Islet precursor cell (in vitro differentiated cells): ENCODE measurements at places on chromosomes 2 and 18.
A peak's percentile ranks its signal among the peaks of the same experiment; 100 is the strongest.

- DNase-seq: peak; percentile 70
These were observed 1.2 kb downstream of the ST3GAL5 start for GRCh38 chr2:85887566-85888019.

- no peak for DNase-seq
These were observed 29.7 kb downstream of the C2orf42 start for GRCh38 chr2:70161069-70161534.

DNA sequence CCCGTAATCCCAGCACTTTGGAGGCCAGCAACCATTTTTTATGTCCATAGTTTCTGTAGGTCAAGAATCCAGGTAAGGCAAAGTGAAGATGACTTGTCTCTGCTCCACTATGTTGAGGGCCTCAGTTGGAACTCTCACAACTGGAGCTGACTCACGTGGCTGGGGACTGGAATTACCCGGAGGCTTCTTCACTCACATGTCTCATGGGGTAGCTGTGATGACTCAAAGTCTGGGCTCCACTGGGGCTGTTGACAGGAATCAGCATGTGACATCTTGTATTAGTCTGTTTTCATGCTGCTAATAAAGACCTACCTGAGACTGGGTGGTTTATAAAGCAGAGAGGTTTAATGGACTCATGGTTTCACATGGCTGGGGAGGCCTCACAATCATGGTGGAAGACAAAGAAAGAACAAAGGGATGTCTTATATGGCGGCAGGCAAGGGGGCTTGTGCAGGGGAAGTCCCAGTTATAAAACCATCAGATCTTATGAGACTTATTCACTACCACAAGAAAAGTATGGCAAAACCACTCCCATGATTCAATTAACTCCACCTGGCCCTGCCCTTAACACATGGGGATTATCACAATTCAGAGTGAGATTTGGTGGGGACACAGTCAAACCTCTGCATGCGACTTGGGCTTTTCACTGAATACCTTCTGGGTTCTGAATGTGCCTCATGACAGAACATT is 7.8 kb upstream of the PPP1R1C start:
- DNase-seq: peak; percentile 85

- no peak for DNase-seq
These were observed 75.8 kb downstream of the POLR1A start for GRCh38 chr2:86029873-86030272.

DNA sequence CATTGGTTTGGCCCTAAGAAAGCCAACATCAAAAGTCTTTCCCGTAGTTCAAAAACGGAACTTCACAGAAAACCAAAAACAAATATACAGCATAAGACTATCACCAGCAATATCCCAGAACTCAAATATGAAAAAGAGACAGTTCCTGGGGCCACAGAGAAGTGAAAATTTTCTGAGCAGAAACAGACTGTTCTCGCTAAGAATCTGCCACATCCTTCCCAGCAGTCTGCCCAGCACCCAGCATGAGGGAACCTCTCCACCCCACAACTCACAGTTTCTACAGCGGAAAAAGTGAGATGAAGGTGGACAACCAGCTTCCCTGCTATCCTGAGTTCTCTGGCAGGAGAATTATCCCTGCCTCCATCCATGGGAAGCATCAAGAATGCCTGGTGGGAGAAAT is 26.7 kb upstream of the TMEM163 start:
- no peak for DNase-seq

- no peak for DNase-seq
These were observed 51.5 kb downstream of the USP37 start for GRCh38 chr2:218516614-218517013.

- no peak for DNase-seq
These were observed 17.3 kb downstream of the EN1 start for GRCh38 chr2:118830118-118830517.
